Caudate nucleus (tissue), 63 donors: ENCODE measurements at places on chromosomes 5 and 9.

DNA sequence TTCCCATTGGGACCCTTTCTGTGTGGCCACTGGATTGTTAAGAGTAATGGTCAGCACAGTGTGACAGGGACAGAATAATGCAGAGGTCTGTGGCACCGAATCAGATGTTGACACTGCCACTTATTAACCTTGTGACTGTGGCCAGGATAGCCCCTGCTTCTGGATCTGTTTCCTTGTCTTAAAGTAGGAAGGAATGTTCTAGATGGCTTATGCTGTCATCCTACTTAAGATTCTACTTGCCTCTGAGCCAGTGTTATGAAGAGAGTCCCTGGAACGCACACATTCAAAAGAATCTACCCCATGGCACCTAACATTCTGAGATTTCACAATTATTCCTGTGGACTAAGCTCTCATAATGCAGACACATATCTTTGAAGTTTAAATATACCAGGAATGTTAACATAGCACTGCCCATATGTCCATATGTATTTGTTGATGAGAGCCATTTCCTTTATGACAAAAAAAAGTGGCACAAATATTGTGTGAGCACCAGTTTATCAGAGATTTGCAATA is 612.7 kb downstream of the TLR4 start:
- no peak for DNase-seq

DNA sequence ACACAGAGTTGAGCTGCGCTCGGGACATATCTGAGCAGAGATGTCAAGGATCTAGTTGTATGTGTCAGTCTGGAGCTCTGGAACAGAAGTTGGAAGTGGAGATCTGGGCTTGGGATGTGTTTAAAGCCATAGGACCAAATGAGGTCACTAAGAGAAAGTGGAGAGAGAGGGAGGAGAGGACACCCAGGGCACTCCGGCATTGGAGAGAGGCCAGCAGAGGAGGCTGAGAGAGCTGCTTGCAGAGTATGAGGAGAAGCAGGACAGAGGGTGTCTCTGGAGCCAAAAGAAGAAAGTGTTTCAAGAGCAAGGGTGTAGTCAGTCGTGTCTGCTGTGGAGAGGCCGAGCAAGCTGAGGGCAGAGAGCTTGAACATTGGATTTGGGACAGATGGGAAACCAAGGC is 34.7 kb downstream of the ARHGEF37 start:
- no peak for DNase-seq

GRCh38 chr9:105958587-105958986 is 264.2 kb downstream of the TMEM38B start:
- DNase-seq: no peak

GRCh38 chr5:175654807-175655206 is 3.1 kb upstream of the HRH2 start:
- DNase-seq: no peak

GRCh38 chr5:58615972-58616371 is 33.1 kb downstream of the RAB3C start:
- DNase-seq: no peak

DNA sequence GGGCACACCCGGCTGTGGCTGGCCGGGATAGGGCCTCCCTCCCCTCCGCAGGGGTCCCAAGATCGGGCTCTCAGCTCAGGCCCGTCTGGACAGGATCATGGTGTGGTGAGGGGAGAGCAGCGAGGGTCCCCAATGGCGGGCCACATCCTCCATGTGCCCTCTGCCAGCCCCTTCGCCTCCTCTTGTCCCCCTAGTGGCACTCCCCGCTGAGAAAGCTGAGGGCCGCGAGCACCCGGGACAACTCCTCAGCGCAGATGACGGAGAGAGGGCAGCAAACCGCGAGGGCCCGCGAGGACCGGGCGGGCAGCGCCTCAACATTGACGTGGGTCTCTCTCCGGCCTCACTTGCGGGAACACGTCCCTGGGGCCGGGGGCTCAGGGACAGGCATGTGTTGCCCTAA is 24.6 kb downstream of the NKD2 start:
- DNase-seq: no peak

DNA sequence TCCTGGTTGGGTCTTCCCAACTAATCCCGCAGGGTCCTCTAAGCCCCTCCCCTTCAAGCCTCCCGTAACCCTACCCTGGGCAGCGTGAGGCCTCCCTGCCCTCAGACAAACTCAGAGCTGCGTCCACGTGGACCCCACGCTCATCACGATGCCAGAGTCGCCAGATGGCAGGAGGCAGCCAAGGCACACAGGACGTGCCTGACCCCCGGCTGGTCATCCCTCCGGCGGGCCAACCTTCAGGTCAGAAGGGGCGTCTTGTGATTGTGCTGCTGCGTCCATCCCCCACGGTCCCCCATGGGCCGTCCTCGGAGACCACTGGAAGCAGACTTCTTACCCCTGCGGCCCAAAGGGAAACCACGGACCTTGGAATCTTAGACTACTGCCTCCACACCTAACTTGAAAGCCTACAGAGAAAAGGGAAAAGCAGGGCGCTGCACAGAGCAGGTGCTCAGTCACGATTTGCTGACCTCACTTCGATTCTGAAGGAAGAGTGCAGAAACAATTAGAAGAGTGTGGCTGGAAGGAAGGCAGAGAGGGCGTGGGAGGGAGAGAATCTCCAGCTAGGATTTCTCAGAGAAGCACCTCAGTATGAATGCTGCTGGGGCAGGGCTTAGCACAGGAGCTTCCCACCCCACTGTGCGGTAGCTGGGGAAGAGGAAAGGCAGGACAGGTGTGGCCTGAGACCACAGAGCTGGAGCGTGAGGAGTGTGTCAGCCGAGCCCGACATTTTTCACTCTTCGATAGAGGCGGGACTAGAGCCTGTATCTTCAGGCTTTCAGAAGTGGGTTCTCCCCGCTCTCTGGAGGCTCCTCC is 174.8 kb downstream of the ERCC6L2 start:
- DNase-seq: no peak

GRCh38 chr9:9142001-9142400 is 1342.4 kb upstream of the DMAC1 start:
- DNase-seq: no peak

- no peak for DNase-seq
Observed at GRCh38 chr9:114820776-114821501, 15.1 kb upstream of the TNFSF15 start.

- no peak for DNase-seq
Observed at GRCh38 chr9:87372356-87372851, 125.3 kb upstream of the DAPK1 start.

DNA sequence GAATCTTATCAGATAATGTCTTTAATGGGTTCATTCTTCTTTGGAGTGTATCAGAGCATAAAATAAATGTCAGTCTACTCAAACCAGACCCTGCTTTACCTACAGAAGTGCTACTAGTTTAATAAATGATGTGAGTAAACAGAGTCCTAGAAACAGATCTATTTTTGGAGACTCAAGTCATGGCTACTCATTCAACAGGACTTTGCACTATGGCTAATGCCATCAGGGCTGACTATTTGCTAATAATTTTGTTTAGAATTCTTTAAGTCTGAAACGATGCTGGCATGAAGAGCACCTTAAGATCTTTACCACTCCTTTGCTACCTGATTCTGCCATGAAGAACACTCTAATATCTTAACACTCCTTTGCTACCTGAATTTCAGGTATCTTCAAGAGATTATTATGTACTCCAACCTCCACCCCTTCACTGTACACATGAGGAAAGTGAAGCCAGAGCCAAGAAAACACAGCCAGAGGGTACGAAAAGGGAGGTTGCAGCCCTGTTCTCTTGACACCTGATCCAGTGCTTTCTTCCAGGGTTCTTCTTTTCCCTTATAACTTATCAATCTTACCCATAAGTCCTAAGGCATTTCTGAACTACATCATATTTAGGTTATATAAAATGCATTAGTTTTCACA is 62.4 kb downstream of the ZNF608 start:
- DNase-seq: no peak

DNA sequence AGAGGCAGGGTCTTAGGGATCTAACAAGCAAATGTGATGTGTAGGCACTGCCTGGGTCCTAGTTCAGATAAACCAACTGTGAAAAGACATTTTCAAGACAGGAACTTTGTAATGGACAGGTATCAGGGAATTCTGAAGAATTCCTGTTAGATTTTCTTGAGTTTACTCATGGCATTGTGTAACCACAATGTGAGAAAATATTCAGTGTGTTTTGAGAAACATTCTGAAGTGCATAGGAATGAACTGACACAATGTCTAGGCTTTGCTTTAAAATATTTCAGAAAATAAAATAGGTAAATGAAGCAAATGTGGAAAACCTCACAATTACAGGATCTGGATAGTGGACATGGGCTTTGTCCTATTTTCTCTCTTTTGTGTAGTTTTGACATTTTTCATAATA is 15.2 kb upstream of the AFAP1L1 start:
- no peak for DNase-seq

- no peak for DNase-seq
Observed at GRCh38 chr5:113212244-113212920, 222.4 kb downstream of the TSSK1B start.

DNA sequence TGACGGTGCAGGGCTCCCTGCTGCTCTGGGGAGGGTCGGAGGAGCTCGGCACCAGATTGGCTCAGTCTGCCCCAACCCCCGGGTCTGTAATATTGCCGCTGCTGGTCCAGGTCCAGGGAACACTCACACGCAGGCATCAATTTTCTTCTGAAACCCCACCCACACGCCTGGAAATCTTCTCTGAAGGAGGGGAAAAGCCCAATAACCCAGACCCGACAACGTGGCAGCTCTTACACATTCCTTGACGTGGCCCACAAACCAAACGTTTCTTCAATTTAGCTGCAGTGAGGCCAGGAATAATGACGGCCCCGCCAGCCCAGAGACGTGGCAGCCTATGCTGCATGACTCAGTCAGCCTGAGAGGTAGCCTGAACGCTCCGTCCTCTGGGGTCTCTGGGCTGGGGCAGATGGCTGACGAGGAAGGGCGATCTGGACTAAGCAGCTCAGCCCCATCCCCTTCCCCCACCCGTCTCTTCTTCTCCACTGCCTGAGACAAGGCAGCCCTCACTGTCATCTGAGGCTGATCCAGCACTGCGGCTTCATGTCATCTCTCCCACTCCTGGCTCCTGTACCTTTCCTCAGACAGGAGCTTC is 9.9 kb upstream of the SPARC start:
- no peak for DNase-seq

GRCh38 chr5:59685793-59686192 is 207.7 kb downstream of the PDE4D start:
- DNase-seq: no peak

GRCh38 chr5:123046222-123046621 is 9.7 kb upstream of the PPIC start:
- no peak for DNase-seq

DNA sequence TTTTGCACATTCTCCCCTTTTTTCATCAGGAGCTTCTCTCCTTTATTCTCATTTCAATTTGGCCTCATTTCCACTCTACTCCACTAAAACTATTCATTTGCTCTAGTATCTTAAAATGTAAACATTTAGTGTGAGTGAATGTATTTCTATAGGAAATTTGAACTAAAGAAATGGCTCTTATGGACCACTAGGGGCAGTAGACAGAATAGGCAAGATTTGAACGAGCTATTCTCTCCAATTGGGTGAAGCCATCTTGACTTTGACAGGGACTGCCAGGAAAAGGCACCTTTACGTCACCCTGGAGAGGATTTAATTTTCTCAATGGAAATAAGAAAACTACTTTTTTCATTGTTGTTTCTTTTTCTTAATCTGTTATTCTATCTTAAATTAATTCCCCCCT is 666.3 kb downstream of the DNAH5 start:
- DNase-seq: no peak

DNA sequence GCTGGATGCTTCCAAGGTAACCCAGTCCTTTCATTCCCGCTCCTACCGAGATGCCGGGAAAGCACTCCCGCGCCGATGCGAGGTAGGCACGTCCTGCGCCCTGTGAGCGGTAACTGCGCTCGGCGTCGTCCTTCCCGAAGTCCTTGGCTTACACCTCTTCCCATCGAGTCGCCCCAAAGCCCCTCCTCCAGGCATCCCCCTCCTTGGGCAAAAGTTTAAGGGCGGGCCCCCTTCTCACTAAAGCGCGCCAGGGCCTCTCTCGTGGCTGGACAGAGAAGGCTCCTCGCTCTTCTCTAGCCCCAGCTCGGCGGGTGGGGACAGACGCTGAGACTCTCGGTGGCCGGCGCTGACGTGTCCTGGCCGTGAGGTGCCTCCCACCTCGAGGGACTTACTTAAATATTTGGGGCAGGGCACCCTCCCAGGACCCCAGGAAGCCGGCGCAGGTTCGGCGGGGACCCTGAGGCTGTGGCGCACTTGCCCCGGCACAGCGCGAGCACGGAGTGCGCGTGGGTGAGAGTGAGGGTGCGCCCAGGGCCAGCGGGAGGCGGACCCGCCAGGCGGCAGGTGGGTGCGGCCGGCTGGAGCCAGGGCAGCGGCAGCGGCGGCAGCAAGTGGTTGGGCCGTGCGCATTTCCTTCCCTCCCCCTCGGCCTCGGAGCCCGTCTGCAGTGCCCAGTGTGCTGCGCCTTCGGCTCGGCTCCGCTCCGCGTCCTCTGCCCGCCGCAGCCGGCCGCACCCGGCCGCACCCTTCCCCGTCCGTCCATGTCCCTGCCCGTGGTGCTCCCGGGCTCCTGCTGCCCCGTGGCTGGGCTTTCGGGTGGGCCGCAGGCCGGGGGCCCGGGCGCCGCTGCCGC is at the start of gene ENTREP1:
ENTREP1 (plus strand) TSS at position 667 of the 853 bp plus-strand sequence; CDS start at position 762, 95 bp downstream.
- peak; percentile 63 for DNase-seq

DNA sequence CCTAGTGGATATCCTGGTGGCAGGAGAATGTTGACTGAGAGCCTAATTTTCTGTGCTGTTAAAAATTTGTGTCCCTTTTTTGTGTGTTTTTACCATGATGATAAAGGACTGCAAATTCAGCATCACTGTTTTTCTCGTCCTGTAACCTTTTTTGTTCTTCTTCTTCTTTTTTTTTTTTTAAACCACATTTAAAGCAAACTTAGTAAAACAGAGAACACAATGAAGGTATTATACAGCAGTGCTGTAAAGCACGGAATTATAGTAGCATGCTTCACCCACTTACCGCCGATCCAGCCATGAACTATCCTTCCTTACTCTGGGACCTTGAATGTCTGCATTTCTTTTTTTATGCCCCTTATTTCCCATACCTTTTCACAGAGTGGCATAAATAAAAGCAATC is 280.0 kb downstream of the ARHGAP26 start:
- no peak for DNase-seq

DNA sequence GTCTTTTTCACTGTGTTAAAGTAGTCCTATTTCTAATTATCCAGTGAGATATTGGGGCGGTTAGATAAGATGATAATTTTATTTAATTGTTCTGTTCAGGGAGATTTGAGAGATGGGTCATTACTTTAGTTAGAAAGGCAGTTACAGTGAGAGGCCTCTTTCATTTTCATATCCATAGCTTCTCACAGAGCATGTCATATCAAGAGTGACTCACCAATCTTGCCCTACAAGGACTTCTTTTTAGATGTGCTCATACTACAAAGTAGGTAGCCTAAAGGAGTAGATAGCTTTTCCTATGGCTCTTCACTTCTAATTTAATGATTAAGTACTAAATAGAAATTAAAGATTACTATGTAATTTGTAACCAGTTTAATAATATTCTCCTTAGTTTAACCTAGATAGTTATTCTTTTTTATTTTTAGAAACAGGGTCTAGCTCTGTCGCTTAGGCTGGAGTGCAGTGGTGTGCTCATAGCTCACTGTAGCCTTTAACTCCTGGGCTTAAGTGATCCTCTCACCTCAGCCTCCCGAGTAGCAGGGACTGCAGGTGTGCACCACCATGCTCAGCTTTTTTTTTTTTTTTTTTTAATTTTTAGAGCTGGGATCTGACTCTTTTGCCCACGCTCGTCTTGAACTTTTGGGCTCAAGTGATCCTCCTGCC is 71.0 kb downstream of the FER start:
- no peak for DNase-seq
